ENCODE measurements at places on chromosomes 3 and 15.
A peak's percentile ranks its signal among the peaks of the same experiment; 100 is the strongest.

GRCh38 chr3:15875016-15875689 is 77.4 kb upstream of the ANKRD28 start:
- no peak for DNase-seq

- no peak for DNase-seq
Observed at GRCh38 chr3:168933614-168934013, 729.9 kb downstream of the MECOM start.

GRCh38 chr3:160797356-160797755 is 41.3 kb downstream of the PPM1L start:
- peak; percentile 9 for DNase-seq

DNA sequence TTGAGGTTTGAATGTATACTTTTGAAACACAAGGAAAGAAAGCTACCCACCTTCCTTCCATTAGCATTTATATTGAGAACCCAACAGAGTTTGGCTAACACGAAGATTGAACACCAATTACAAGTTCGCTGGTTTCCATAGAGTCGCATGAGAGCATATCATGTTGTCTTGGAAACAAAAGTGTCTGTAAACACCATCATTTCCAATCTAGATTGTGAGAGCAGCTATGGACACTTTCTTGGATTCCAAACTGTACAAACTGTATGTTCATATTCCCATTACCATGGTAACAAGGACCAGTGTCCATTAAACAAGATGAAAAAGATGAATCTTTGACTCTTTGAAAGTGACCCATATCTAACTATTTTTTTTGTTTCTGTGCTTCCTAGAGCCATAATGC is 529.9 kb upstream of the ROBO1 start:
- DNase-seq, result no peak

GRCh38 chr3:143812481-143812880 is 35.8 kb downstream of the SLC9A9 start:
- DNase-seq, result no peak

DNA sequence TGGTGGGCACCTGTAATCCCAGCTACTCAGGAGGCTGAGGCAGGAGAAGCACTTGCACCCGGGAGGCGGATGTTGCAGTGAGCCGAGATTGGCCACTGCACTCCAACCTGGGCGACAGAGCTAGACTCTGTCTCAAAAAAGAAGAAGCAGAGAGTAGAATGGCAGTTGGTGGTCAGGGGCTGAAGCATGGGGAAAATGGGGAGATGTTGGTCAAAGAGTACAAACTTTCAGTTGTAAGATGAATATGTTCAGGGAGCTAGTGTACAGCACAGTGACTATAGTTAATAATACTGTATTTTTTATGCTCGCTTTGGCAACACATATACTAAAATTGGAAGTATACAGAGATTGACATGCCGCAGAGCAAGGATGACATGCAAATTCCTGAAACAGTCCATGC is 41.5 kb downstream of the PCNP start:
- DNase-seq, result no peak

- DNase-seq, result no peak
Observed at GRCh38 chr3:190807719-190808375, 54.6 kb downstream of the GMNC start.

GRCh38 chr3:149959443-149959842 is 11.3 kb downstream of the PFN2 start:
- no peak for DNase-seq

- DNase-seq, result no peak
Observed at GRCh38 chr3:197468866-197469382, 86.8 kb downstream of the BDH1 start.

GRCh38 chr3:14154276-14154675 is 24.1 kb downstream of the XPC start:
- DNase-seq, result no peak

DNA sequence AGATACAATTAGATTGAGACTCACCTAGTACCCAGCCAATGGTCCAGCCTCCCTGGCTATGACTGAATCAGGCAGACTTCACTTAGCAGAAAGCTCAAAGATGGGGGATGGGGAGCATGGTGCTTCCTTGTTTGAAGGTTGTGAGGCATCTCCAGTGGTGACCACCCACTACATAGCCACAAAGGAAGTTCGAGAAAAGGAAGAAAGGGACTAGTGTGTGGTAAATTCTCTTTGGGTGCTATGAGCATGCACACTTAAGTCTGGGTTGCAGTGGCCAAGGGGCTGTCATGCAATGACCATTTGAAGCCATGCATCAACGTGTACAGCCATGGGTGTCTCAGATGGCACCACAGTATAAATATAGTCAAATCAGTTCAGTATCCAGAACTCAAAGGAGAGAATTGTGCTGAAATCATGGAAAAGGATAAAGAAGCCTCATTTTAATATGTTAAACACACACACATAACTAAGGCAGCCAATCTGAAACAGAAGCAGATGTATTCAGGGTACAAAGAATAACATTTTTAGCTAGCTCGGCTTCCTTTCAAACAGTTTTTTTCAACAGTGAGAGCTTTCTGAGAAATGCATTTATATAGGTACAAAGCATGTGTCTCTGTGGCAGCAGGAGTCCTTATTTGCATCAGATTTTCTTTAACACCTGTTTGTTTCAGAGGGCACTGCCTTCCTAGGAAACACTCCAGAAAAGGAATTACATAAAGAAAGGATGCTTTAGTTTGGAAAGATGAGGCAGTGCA is 275.5 kb downstream of the GAP43 start:
- DNase-seq, result no peak

DNA sequence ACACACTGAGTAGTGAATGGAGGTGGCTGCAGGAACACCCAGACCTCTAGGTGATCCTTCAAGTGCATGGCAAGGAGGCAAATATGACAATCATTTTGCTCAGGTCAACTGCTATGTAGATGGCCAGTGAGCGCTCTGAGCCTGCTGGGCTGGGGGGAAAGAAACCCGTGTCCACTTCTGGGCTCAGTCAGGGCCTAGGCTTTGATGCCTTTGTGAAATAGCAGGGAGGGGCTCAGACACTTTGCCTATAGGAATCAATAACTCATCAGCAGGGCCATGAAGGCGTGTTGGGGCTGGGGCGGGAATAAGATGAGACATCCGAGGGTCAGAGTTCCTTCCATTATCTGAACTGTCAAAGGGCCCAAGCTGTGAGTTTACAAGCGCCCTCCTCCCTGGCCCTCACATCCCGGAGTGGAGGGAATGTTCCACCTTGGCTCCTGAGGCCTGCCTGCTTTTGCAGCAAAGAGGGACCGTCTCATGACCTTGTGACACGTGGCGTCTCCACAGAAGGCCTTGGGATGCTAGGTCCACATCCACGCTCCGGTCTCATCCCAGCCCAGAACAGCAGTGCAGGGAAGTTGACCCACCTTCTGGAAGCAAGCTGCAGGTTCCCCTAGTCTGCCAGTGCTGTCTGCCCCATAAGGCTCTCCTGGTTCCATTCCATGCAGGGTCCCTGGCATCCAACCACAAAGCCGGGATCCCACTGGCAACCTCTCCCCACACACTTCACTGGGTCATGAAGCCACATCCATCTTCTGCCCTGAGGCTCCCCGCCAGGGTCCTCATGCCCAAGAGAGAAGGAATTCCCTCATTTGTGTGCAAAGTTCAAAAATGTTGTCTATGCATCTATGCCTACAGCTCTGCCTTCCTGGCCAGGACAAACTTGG is 78.4 kb downstream of the CHSY1 start:
- no peak for DNase-seq

GRCh38 chr3:129657261-129658046 is 51.0 kb upstream of the PLXND1 start:
- DNase-seq, result peak; percentile 20

DNA sequence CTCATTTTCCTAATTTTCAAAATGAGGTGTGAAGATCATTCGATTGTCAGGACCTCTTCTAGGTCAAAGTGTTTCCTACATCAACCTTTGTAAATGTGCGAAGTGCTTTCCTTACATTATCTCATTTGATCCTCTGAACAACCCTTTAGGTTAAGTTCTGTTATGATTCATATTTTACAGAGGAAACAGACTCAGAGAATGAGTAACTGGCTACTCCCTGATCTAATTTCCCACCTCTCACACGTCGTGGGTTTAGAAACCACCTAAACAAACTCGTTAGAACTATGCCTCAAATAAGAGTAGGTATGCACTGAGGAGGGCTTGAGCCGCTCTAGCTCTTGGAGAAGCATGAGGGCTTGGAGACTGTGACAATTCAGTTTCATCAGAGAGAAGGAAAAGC is 148.6 kb downstream of the CD47 start:
- DNase-seq, result peak; percentile 82

GRCh38 chr15:64949383-64950186 is 37.9 kb downstream of the ANKDD1A start:
- DNase-seq, result no peak

- no peak for DNase-seq
Observed at GRCh38 chr3:95775486-95776094, 1038.8 kb upstream of the EPHA6 start.

GRCh38 chr3:126417515-126417914 is 22.8 kb downstream of the CFAP100 start:
- DNase-seq, result no peak

DNA sequence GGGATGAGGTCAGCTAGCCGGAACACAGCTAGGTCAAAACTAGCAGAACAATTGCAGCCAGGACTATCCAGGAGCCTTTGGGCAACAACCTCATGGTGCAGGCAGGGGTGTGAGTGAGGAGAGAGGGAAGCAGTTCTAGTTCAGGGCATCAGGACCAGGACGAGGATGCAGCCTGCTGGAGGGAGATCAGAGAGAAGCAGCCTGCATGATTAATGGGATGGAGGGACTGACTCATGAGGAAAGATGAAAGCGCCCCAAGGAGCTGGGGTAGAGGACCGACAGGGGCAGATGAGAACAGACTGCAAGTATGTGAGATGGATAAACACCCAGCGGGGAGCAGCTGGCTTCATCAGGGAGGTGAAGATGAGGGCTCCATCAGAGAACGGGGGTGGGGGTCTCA is 37.9 kb upstream of the LRTM1 start:
- no peak for DNase-seq

DNA sequence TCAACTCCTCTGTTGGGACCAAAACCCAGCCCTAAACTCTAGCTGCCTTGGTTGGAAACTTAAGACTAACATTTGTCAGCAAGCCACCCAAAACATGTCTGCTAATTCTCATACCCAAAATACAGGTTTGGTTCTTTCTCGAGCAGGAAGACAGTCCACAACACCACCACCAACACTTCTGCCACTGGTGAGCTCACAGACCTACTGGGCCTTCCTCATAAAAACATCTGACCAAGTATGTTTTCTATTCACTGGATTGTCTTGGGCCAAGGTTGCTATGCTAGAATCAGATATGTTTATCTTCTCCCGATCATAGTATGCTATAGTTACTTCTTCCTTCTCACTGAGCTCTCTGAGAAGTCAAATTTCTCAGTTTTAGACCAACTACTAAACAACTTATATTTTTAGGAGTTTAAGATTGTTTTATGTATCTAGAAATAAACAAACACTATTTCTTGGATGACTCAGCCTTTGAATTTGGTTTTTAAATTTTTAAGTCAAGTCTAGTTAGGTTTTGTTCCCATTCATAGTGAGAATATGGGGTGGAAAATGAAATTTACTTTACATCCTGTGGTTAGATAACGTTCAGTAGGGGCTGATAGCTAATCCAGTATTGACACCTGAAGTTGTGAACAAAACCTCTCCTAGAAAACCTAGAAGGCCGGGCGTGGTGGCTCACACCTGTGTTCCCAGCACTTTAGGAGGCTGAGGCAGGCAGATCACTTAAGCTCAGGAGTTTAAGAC is 360.5 kb downstream of the RSL24D1 start:
- peak; percentile 54 for DNase-seq

DNA sequence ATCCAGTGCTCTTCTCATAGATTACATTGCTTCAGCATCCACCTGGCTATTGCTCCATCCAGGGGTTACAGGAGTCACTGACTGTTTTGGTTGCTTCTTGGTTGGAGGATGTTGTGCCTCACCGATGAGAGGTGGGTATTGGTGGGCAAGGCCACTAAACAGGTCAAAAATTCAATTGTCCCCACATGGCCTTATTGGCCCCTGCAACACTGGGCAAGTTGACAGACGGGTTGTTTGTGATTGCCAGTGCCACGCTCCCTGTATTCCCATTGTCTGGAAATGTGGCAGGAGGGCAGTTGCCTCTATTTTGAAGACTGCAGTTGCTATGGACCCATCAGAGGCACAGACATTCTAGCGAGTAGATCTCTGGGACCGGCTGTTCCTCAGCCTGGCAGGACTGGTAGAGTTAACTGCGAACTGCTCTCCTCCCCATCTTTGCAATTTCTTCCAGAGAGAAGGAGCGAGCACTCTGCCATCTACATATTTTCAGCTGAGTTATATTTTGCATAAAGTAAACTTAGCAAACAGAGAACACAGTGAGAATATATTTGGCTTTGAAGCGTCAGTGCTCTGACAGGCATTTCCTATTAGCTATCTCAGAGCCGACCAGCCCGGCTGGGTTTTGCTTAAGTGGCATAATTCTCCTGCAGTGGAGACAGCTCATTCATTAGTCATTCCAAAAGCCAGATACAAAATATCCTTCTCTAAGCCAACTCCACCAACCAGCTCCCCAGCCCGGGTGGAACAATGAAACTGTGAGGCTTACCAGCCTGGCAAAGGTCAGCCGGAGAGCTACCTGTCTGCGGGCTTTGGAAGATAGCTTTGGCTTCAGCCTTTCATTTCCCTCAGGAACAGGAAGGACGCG is 26.0 kb upstream of the MAGEF1 start:
- DNase-seq, result no peak

DNA sequence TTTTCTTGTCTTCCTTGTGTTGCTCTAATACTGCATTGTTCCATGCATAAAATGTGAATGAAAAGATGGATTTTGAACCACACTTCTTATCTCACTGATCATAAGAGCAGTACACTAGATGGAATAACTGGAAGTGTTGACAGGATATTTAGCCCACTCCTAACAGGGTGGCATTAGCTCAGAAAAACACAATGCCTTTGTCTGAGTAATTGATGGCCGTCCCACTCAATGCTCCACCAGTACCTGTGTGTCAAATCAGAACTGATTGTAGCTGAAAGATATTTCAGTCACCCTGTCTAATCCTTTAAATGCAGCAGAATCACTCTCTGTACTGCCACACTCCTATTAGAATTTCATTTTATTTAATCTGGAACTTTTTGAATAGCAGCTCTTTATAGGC is 526.5 kb downstream of the UNC13C start:
- no peak for DNase-seq

- DNase-seq, result no peak
Observed at GRCh38 chr3:102905811-102906210, 471.0 kb downstream of the ZPLD1 start.

DNA sequence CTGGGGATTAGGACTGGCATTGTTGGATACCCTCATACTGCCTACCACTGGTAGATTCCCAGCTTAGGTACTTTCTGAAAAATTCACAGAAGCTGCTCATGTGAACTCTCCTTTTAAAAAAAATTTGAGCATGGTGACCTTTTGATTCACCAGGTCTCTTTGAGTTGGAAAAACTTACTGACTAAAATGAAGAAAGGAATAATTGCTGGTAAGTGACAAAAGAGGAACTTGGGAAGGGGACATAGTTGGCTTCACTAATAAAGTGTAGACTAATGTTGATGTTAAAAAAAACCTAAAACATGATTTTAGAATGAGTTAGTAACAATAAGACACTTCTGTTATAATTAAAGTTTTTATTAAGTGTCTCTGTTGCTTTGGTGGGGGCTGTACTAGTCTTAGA is 8.6 kb downstream of the VPS8 start:
- no peak for DNase-seq

GRCh38 chr3:18739099-18739433 is 313.9 kb upstream of the SATB1 start:
- peak; percentile 85 for DNase-seq
